GM12878 (cell line): ENCODE measurements at places on chromosomes 7 and 10. TPM values are rescaled to one million over a fixed set of nuclear protein-coding genes. Genes with fewer than 3 reads are reported as not detected.

TRIL gene
- not detected in 2 replicates for total RNA-seq

RTKN2 gene
- total RNA-seq, result 0.10 TPM in 1 of 2 replicates, not detected in the other

- H3K4me3 ChIP-seq, result no peak overlapping the region
- no peaks in the 10 kb centered on the region for H3K27me3 ChIP-seq
- H3K27ac ChIP-seq, result no peak overlapping the region
Observed at GRCh38 chr10:7696545-7696944, 6.6 kb upstream of the ITIH2 start.

PIP4K2A gene
- total RNA-seq, result 107 and 110 TPM in 2 replicates
